SW480 (cell line): ENCODE measurements at places on chromosomes 6 and 20.
A peak's percentile ranks its signal among the peaks of the same experiment; 100 is the strongest.

DNA sequence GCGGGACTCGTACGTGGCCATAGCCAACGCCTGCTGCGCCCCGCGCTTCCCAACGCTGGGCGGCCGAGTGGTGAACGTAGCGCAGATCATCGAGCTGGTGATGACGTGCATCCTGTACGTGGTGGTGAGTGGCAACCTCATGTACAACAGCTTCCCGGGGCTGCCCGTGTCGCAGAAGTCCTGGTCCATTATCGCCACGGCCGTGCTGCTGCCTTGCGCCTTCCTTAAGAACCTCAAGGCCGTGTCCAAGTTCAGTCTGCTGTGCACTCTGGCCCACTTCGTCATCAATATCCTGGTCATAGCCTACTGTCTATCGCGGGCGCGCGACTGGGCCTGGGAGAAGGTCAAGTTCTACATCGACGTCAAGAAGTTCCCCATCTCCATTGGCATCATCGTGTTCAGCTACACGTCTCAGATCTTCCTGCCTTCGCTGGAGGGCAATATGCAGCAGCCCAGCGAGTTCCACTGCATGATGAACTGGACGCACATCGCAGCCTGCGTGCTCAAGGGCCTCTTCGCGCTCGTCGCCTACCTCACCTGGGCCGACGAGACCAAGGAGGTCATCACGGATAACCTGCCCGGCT, 3.4 kb downstream of the SLC32A1 start:
- no peak for DNase-seq

DNA sequence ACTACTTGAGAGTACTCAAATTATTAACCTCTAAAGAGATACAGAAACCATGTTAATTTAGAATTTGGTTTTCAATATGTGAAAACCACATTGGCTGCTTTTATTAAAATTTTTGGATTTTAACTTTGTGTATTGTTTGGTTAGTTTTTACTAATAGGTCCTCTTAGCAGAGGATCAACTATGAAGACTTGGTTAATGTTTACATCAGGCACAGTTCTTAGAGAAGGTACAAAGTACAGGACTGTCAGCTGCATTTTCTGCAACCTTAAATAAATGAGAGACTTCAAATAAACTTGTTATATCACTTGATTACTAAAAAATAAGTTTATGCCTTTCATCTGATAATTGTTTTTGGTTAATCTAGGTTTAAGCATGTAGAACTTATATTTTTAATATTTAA, 89.1 kb downstream of the PHF3 start:
- no peak for DNase-seq

GRCh38 chr6:2630359-2630758, 120.4 kb downstream of the MYLK4 start:
- DNase-seq = peak; percentile 49

DNA sequence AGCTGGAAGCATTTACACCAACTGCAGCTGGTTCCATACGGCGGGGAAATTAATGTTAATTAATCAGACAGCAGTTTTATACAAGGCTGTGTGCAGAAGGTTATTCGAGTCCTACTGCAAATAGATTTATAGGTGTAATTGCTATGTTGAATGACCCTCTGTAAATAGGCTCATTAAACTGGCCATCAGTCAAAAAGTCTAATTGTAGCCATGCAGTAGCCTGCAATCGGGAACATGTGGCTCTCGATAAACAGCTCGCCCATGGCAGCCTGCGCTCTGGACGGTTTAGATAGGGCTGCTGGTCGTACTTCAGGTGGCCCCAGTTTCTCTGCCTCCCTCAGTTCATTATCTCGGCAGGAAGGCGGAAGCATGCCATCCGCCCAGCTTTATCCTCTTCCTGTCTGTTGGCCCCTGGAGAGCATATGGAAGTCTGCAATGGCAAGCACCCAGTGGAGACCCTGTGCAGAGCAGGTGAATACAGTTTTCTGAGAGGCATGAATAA, 143.2 kb downstream of the MBOAT1 start:
- DNase-seq = no peak

DNA sequence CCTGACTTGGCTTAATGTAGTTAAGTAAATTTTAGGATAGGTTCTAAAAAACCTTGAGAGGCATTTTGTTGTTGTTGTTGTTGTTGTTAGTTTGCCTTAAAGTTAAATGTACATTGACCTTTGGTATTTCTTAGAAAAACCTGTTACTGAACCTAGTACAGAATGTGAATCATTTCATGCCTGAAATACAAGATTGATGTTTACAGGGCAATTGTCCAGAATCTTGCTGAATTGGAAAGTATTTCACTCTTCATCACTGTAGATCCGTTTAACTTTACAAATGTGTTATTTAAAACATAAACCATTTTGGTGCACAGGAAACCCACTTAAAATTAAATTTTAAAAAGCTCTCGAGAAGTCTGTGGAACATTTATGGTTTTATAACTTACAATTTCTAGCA, 75.0 kb downstream of the CEP57L1 start:
- DNase-seq = no peak

GRCh38 chr6:105066233-105066632, 109.3 kb downstream of the LIN28B start:
- DNase-seq = no peak
